ENCODE measurements at places on chromosomes 4 and X. TPM values are rescaled to one million over a fixed set of nuclear protein-coding genes. Genes with fewer than 3 reads are reported as not detected.

- DNase-seq, result peak; percentile 22
Measured at GRCh38 chr4:137124278-137124932, 407.9 kb downstream of the PCDH18 start.

GRCh38 chrX:23493941-23494374 is 159.3 kb downstream of the PTCHD1 start:
- peak; percentile 24 for DNase-seq

DNA sequence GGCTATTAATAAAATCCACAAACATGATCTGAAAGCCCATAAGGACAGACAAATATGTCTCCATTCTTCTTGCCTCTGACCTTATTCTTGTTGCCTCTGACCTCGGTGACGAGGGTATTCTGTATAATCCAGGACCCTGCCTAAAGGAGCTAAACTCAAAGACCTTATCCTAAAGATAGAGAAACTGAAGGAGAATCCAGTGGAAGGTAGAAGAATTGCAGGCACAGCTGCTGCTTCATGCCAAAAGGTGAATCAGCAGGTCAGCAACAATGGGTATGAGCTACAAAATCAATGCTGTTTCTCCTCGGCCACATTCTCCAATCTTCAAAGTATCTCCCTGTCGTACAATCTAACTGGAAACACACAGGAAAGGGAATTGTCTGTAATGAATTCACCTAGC is 71.4 kb downstream of the INTS6L start:
- DNase-seq, result no peak

- DNase-seq, result no peak
Measured at GRCh38 chrX:106891762-106892460, 11.2 kb downstream of the RIPPLY1 start.

DNA sequence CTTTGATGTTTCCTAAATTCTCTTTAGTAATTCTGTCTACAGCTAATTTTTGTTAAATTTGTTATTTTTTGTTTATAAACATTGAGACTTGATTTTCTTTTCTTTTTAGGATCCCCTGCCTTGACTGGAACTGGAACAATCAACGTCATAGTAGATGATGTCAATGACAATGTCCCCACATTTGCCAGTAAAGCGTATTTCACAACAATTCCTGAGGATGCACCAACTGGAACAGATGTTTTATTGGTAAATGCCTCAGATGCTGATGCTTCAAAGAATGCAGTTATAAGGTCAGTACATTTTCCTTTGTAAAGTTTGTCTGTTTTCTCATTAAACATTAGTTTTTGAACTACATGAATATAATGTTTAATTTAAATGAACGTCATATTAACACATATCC is 119.4 kb downstream of the FAT4 start:
- no peak for DNase-seq

DNA sequence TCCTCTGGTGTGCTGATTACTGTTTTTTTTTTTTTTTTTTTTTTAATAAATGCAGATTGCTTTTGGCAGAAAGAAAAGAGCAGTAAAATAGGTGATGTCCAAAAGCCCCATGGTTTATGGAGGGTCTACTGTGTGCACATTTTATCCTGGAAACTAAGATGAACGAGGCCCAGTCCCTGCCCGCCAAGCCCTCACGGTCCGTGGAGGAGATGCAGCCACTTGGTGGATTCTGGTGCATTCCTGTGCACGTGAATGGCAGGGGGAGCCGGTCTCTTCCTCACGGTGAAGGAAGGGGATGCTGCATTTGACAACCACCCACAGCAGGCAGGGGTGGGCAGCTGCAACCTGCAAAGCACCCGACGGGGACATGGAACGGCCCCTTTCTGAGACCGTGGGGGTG is 100.2 kb upstream of the AFAP1 start:
- DNase-seq, result no peak

DNA sequence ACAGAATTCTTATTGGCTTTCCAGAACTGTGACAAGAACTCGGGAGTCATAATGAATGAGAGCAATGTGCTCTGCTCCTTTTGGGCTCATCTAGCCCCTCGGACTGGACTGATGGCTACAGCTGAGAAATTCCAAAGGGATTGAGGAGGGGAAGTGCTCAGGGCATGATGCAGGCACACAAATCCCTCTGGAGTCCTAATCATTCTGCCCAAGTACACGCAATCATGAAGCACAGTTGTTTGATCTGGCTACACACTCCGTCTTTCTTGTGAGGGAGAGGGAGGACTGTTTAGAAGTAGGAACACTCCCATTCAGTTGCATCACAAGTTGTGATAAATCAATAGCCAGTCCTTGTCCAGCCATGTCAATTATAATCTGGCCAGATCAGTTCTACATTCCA is 237.5 kb downstream of the COL25A1 start:
- DNase-seq, result no peak

- no peak for DNase-seq
Measured at GRCh38 chrX:103536071-103536470, 16.8 kb upstream of the RAB40A start.

- no peak for DNase-seq
Measured at GRCh38 chr4:4457803-4458553, 71.1 kb downstream of the NSG1 start.

- peak; percentile 57 for DNase-seq
Measured at GRCh38 chrX:64093761-64094160, 111.7 kb downstream of the AMER1 start.

DNA sequence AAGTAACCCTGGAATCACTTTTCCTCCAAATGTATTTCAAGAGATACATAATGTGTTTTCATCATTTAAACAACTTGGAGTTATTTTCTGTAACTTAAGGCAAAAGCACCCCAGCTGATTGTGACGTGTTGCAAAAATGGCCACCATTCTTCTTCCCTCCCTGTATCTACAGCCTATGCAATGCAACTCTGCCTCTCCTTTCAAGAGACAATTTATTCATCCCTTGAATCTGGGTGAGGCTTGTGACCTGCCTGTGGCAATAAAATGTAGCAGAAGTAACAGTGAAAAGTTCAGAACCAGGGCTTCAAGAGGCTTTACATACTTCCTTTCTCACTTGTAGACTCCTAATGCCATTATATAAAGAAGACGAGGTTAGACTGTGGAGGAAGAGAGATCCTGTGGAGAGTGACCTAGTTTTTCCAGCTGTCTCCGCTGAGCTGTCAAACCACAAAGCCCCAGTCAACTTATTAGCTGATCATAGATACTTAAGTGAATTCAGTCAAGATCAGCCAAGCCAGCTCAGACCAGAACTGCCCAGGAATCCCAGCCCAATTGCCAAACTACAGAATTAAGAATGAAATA is 81.0 kb upstream of the KLF3 start:
- DNase-seq, result no peak

- no peak for DNase-seq
Measured at GRCh38 chr4:2696423-2696822, 59.7 kb downstream of the TNIP2 start.

DNA sequence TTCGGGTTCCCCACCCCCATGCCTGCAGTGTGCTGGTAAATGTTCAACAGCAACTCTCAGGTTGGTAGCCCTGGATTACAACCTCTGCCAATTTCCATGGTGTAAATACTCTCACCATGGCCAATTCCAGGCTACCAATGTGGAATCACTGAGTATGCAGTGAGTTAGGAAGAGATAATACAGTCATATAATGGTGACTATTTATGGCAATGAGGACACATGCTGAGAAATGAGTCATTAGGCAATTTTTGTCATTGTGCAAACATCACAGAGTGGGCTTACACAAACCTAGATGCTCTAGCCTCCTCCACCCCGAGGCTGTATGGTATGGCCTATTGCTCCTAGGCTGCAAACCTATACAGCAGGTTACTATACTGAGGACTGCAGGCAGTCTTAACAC is 4.6 kb upstream of the CLDN24 start:
- no peak for DNase-seq

- no peak for DNase-seq
Measured at GRCh38 chrX:151710457-151710856, 5.4 kb upstream of the FATE1 start.

- no peak for DNase-seq
Measured at GRCh38 chrX:103310555-103311398, at the start of gene BEX2. Gene BEX2, minus strand, starts transcription at chrX:103310990. Its CDS starts 1,014 bp downstream, at chrX:103309976.

GRCh38 chr4:1232661-1233621 is 16.0 kb downstream of the CTBP1 start:
- DNase-seq, result no peak

DNA sequence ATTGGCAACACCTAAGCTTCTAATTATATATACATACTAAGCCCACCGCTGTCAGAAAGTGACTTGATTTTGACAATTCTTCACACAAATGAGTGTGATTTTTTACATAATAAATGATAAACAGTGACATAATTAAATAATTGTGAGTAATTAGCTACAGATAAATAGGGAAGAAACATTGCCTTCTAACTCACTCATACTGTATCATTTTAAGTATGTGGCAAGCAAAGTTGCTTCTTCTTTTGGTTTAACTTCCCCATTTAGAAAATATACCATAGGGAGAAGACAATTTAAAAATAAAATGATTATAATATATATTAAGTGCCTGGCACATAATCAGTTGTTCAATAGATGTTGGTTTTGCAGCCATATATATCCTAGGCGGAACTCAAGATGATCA is 644.2 kb downstream of the FSTL5 start:
- DNase-seq, result no peak

GRCh38 chrX:123871309-123871708 is 11.5 kb downstream of the XIAP start:
- no peak for DNase-seq

GRCh38 chrX:13364230-13364857 is 44.5 kb upstream of the ATXN3L start:
- DNase-seq, result no peak

- DNase-seq, result no peak
Measured at GRCh38 chr4:97605932-97606331, 537.3 kb downstream of the STPG2 start.

DNA sequence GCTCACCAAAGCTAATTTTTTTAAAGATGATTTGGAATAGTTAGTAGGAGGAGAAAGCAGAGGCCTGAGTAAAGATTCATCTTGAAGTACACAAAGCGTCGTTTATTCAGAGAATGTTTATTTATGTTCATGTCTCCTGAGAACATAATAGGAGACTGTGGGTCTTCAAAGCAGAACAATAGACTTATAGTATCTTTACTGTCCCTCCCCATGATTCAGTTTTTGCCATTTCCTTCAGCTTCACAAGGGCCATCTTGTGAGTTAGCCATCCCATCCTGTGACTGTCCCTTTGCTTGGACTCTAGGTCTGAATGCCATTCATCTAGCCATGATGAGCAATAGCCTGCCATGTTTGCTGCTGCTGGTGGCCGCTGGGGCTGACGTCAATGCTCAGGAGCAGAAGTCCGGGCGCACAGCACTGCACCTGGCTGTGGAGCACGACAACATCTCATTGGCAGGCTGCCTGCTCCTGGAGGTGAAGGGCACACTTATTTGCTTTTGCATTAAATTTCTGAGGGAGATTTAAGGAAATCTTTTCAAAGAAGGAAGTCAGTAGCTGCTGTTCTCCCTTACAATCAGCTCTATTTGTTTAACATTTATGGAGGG is 105.8 kb downstream of the NFKB1 start:
- DNase-seq, result no peak

DNA sequence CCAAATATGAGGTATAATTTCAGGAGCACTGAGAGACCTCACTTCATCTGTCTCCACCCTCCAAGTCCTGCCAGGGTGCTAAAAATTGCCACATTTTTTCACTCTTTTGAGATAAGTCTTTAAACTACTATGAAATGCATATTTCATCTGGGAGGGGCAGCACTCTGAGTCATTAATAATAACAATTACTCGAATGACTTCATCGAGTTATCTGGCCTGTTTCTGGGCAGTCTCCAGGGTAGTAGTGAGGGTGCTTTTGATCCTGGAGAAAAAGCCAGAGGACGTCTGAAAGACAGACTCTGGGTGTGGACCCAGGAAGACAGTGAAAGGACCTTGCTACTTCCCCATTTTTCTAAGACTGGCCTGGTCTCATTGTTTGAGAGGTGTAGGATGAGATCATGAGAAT is 42.3 kb upstream of the SRD5A3 start:
- DNase-seq, result peak; percentile 10

DNA sequence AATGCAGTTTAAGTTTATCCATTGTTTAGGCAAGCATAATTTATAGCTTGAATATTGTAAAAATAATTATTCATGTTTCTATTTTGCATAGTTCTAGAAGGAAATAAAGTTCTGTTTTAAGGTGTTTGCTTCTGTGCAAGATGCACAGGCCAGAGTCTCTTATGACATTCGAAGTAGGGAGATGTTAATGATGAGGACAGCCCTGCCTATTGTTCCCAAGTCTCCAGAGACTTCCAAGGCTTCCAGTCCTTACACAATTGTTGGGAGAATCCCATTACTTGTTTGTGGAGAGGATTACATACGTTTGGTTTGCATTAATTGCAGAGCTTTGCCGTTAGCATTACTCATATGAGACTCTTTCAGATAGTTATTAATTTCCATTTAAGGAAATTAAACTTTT is 96.2 kb upstream of the ANK2 start:
- no peak for DNase-seq

GRCh38 chrX:129065895-129066294 is 457.4 kb downstream of the SMARCA1 start:
- no peak for DNase-seq

GRCh38 chr4:82223715-82224114 is 150.1 kb downstream of the HNRNPD start:
- DNase-seq, result no peak

GRCh38 chr4:186733778-186734177 is 10.1 kb upstream of the FAT1 start:
- no peak for DNase-seq

GRCh38 chr4:183508697-183509335 is 4.0 kb downstream of the ING2 start:
- DNase-seq, result no peak

- no peak for DNase-seq
Measured at GRCh38 chrX:83504721-83505479, 3.2 kb upstream of the POU3F4 start.

GRCh38 chr4:24488399-24489164 is 95.8 kb downstream of the DHX15 start:
- peak; percentile 83 for DNase-seq

GRCh38 chr4:113645771-113646441 is 115.6 kb downstream of the CAMK2D start:
- peak; percentile 91 for DNase-seq

TRMT10A gene
- total RNA-seq, result 3.3 TPM

FAM184B gene
- total RNA-seq, result not detected

BEX2 gene
- not detected for total RNA-seq

IL13RA2 gene
- total RNA-seq, result not detected

UGT8 gene
- total RNA-seq, result 36.0 TPM

SAGE1 gene
- not detected for total RNA-seq

CABS1 gene
- not detected for total RNA-seq

PPEF2 gene
- total RNA-seq, result not detected

GAB1 gene
- total RNA-seq, result 7.8 TPM

GPRIN3 gene
- 2.4 TPM for total RNA-seq

SSX3 gene
- not detected for total RNA-seq

DHRSX gene
- total RNA-seq, result 14.8 TPM

MAGEB3 gene
- total RNA-seq, result not detected

NEIL3 gene
- 3.1 TPM for total RNA-seq

FGA gene
- not detected for total RNA-seq

KLHL34 gene
- not detected for total RNA-seq

SGCB gene
- 1.7 TPM for total RNA-seq

CT47B1 gene
- not detected for total RNA-seq
